ENCODE measurements at places on chromosomes 12 and 14.

DNA sequence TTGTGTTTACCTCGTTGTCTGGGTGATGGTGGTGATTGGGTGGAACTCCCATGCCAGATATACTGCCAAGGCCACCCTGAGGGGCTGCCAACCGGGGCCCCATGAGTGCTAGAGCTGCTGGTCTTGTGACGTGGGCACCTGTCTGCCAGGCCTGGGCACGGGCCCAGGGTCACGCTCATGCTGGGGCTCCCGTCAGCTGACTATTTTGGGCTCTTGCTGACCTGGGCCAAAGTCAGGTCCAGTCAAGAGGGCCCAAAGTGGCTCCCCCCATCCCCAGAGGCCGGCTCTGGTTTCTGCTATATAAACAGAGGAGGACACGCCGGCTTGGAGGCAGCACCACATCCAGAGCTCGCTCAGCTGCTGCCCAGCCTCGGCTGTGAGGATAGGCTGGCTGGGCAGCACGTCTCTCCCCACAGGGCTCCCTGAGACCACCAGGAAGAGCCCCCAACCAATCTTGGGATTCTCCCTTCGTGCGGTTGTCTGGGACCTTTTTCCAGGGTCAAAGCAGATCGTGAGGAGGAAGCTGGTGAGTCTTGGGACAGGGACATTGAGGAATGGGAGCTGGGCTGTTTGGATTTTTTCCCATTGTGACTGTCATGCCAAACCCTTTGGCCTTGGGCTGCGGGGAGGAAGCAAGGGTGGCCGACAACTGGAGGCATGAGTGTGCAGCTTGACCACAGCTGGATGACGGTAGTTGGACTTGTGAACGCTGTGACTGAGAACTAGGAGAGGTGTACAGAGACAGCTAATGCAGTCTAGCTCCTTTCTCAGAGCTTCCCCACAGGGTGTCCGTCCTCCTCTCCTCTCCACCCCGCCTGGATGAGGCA lies 7.6 kb upstream of the NR4A1 start:
- DNase-seq, result no peak

- no peak for DNase-seq
Observed at GRCh38 chr14:53613404-53614253, 343.0 kb downstream of the BMP4 start.

GRCh38 chr12:89339526-89339925 lies 12.8 kb downstream of the DUSP6 start:
- DNase-seq, result no peak

- no peak for DNase-seq
Observed at GRCh38 chr12:3487027-3487426, 4.0 kb upstream of the PRMT8 start.

DNA sequence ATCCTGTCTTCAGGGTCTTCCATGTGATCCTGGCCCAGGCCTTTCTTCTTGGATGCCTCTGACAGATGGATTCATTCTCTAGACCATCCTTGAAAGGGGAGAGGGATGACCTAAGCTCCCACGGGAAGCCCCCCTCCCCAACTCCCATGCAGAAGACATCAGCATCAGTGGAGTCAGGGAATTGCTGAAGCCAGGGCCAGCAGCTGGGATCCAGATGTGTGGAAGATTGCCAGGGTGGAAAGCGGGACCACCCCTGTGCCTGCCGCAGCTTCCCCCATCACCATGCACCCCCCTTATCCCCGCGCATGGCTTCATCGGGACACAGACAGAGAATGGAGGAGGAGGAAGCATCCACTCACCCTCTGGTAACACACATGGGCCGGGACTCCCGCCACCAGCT lies 183.6 kb upstream of the PRMT8 start:
- DNase-seq, result no peak
